ENCODE measurements at places on chromosomes 2 and 18.

DNA sequence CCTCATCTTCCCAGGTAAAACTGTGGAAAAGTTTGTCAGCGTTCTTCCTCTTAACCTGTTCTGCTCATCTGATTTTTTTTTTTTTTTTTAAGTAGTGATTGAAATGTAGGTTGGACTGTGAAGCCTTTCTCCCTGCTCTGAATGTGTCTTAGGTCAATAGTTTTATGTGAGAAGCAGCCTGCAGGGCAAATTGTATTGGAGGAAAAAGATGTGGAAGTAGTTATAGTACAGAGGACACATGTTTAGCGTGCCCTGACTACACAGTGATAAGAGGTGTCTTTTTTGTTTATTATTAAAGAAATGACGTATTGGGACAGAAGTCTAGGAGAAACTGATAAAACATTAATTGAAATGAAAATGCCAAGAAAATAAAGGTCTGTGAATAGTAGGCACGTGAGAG is 1.5 kb downstream of the MTA3 start:
- DNase-seq, result peak; percentile 15

DNA sequence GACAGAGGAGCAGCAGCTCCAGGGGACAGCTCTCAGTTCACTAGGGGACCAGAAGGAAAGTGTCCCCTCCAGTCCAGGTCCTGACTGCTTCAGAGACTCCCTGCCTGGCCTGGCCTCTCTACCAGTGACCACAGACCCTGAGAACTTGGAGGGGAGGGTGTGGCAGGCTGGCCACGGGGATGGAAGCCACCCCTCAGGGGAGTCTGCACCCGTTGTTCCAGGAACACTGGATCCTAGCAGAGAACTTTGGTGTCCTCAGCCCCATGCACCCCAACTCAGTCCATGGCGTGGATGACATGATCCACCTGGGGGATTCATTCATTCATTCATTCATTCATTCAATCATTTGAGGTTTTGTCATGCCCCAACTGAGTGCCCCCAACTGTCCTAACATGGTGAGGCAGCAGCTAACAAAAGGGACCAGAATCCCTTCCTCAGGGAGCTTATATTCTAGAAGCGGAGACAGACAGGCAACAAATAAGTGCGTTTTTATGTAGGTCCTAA is 31.9 kb downstream of the MYO7B start:
- no peak for DNase-seq

DNA sequence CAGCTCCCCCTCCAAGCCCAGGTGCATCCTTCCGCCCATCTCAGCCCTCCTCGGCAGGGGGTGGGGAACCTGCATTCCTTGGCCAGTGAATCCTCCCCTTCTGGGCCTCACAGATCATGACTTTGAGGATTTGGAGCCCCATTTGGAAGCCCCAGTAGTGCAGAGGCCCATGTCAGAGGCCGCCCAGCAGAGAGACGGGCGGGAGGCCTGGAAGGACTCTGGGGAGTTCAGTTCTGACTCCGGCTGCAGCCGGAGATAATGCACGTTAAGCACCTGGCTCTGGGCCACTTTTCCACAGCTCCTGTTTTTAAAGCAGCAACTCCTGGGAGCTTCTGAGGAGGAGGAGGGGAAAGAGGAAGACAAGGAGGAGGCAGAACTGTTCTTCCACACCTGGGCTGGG is 14.9 kb downstream of the ATOH8 start:
- DNase-seq, result peak; percentile 91

GRCh38 chr18:44098551-44099098 is 582.1 kb upstream of the SETBP1 start:
- peak; percentile 13 for DNase-seq

DNA sequence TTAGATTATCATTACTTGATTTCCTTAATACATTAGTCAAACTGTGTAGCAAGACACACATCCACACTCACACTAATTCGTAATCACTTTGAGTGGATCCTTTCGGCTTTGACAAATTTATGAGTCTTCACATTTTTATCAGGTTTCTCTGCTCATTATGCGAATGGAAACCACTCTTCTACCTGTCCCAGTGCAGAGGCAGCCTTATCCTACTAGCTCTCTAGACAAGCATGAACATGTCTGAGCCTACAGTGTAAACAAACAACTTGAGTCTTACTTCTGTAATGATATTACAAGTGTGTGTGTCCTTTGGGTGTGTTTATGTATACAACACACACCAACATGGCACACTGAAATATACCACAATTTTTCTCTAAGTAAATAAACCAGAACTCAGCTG is 361.9 kb upstream of the CHST9 start:
- no peak for DNase-seq

- no peak for DNase-seq
These were observed 87.0 kb upstream of the ID2 start for GRCh38 chr2:8594731-8595427.

DNA sequence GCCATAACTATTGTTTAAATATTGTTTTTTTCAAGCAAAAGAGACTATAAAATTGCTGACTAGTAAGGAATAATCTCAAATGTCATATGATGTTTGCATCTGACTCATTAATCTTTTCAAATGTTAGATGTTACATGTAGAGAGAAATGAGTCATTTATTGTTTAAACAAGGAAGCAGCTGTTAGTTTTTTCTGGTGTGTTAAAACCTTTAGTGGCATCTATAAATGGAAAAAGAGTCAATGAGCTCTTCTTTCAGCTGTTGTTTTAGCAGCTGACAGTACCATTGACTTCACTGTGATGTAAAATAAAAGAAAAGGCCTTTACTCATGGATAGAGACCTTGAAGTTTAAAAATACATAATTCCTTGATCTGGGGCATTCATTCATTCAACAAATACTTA is 1.8 kb upstream of the KLHL41 start:
- DNase-seq, result peak; percentile 80

DNA sequence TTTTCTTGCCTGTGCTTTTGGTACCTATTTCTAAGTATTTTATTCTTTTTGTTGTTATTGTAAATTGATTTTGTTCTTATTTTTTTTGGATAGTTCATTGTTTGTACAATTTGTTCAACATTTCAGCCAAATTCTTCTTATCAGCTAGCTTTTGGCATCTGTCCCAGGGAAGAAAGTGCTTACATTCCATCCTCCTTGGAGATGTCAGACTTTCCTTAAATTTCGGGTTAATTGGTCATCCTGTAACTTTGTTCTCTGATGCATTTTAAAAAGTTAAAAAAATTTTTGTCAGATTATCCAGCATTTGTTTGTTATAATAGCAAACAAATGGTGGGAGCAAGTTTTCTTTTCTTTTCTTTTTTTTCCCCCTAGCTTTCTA is 60.3 kb downstream of the PTH2R start:
- DNase-seq, result no peak

DNA sequence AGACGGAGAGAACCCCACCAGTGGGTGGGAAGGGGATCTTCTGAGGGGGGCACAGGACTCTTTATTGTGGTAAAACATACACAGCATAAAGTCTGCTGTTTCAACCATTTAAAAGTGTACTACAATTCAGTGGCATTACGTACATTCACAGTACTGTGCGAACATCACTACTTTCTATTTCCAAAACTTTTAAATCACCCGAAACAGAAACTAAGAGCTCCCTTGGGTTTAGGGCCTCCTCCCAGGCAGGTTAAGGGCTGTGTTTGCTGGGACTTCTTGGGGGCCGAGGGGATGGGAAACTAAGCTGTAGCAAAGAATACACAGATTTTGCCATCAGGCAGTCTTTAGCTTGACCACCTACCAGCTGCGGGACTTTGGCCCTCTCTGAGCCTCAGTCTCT is 242.0 kb downstream of the HAUS1 start:
- no peak for DNase-seq

GRCh38 chr18:460791-461190 is 39.7 kb downstream of the COLEC12 start:
- DNase-seq, result no peak

DNA sequence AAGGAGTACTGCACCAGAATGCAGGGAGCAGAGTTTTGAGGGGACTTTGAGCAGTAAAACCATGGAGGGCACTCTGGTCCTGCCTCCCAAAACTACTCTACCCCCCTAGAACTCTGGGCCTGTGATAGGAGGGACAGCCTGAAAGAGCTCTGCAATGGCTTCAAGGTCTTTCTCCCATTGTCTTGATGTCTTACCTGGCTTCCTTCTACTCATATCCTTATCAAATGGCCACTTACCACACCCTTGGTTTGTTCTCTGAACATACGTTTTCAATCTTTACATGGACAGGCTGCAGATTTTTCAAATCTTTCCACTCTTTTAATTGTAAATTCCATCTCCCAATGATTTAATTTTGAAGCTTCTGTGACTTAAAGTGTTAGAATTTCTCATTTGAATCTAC is 27.7 kb downstream of the RELCH start:
- DNase-seq, result no peak

GRCh38 chr2:227687189-227687588 is 20.6 kb downstream of the SCYGR5 start:
- no peak for DNase-seq

DNA sequence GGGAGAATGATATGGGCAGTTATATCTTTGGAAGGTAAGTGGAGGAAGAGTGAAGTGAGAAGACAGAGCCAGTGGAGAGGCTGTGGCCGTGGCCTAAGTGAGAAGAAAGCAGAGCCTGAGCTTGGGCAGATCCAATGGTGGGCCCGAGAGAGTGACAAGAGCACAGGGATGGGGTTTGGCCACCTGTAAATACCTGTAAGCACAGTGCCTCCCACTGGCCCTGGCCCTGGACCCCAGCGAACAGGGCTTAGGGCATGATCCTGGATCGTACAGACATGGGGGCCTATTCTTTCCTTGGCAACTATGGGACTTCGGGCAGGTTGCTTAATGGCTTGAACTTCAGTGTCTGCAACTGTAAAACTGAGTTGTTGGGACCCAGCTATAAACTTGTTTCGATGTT is 44.1 kb downstream of the MTCL1 start:
- DNase-seq, result no peak

DNA sequence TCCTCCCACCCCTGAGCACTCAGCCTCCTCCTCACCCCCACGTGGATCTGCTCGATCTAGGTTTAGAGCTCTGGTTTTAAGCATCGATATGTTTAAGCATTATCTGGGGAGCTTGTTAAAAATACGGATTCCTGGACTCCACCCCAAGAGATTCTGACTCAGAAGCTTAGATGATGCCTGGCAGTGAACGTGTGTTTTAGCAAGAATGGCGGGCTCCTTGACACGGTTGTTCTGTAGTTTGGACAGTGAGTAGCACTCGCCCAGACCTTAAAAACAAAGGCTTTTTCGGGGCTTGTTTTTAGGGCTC is 47.3 kb downstream of the LDLRAD4 start:
- no peak for DNase-seq

DNA sequence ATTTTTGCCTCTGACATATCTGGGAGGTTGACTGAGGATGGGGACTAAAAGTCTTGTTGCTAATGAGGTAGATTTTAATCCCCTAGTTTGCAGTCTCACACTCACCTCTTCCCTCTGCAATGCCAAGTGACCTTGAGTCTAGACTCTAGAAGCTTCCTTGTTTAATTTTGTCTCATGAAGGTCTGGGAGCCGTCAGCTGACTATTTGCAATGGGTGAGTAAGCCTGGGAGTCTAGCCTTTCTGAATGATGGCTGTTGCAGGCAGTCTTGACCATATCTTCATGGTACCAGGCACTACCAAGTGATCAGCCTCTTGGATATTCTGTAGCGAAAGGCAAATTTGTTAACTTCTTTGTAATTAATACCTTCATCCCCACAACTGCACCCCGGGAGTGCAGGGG is 61.2 kb downstream of the ARHGAP15 start:
- no peak for DNase-seq

DNA sequence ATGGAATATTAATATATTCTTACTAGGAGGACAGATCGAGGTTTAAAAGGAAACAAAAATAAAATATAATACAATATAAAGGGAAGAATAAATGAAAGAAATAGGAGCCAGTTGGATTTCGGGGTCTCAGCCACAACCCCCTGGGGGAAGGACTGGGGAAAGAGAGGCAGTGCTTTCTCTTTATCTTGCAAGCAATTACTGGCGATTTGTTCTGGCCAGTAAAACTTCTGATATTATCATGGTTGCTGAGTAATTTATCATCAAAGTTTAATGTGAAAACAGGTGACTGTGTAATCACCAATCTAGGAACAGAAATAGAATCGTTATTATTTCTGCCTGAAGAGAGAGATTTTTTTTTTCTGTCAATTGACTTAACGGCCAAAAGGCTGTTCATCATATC is 917.7 kb upstream of the CELF4 start:
- DNase-seq, result no peak

DNA sequence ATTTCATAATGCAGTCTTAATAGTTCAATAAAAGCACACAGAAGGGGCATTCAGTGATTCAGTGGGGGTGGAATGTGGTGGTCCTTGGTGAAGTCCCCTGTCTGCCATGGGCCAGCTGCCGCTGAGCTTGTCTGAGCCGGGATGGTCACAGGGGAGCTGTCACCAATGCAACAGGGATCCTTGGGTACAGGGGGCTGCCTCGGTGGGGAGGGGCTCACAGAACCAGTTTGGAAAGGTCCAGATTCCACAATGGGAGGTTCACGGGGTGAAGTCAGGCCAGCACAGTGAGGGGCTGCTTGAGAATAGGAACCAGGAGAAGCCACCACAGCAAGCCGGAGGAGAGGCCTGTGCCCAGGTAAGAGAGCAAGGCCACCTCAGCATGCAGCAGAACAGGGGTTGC is 75.4 kb downstream of the GYPC start:
- DNase-seq, result no peak

GRCh38 chr18:49168281-49168985 is 217.7 kb upstream of the SMAD7 start:
- no peak for DNase-seq

GRCh38 chr2:123695426-123695825 is 329.7 kb upstream of the CNTNAP5 start:
- DNase-seq, result no peak

DNA sequence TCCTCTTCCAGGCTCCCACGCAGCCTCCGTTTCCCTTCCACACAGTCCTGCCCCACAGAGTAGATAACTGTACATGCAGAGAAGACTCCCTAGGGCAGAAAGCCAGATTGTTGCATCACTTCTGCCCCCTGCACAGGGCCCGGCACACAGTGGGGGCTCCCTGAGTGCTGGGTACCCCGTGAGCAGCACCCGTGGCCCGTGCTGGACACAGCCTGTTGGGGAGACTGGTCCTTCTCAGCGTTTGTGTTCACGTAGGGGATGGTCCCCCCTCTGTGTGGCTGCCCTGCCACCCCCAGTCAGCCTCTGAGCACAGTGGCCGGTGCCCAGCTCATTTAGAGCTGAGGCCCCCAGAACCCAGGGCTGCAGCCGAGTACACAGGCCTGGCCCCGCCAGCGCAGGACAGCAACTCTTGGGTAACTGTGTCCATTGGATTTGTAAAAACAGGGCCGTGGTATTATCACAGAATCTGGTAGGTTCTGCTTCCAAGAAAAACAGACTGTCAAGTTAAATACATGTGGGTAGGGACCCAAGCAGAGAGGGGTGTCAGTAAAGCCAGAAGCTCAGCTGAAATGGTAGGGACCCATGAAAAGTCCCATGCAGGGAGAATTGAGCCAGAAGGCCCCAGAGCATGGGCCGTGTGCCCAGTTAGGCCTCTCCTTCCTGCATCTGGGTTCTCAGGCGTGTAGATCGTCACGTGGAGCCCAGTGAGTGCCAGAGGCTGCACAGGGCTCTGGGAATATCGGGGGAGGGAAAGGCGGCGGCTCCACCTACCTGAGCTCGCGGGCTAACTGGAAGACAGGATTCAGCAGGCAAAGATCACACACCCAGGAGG is 257.3 kb downstream of the ATAD2B start:
- peak; percentile 97 for DNase-seq

GRCh38 chr2:76429374-76429773 is 718.7 kb upstream of the GCFC2 start:
- DNase-seq, result no peak

GRCh38 chr2:215460682-215461382 is 25.0 kb upstream of the FN1 start:
- DNase-seq, result peak; percentile 64

All from muscle of leg (tissue), 16 donors.